Activated naive CD4-positive, alpha-beta T cell (primary cell): ENCODE measurements at places on chromosomes 6 and 20.

DNA sequence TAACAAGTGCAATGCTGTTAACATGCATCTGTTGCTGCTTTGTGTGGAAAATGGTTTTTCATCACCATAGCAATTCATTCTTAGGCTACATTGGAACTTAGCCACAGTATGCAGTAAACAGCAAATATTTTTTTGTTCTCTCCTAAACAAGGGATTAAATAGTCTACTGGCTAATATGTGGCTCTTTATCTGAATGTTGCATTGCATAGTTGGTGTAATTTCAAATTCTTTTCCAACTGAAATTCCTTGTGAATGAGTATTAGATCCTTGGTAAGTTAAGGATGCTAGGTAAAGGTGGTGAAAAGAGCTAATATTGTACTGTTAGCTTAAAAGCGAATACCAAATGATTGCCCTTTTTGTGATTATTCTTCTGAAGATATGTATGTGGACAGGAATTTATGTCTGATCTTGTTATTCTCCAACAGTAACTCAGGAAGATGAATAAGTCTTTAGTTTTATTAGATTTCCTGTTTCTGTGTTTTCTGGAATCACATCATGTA lies 958 bp downstream of the MLIP start:
- DNase-seq = no peak

GRCh38 chr6:140988780-140989179 lies 1143.9 kb upstream of the GJE1 start:
- no peak for DNase-seq

- DNase-seq = no peak
Measured at GRCh38 chr20:5657190-5657875, 92.9 kb upstream of the SHLD1 start.

DNA sequence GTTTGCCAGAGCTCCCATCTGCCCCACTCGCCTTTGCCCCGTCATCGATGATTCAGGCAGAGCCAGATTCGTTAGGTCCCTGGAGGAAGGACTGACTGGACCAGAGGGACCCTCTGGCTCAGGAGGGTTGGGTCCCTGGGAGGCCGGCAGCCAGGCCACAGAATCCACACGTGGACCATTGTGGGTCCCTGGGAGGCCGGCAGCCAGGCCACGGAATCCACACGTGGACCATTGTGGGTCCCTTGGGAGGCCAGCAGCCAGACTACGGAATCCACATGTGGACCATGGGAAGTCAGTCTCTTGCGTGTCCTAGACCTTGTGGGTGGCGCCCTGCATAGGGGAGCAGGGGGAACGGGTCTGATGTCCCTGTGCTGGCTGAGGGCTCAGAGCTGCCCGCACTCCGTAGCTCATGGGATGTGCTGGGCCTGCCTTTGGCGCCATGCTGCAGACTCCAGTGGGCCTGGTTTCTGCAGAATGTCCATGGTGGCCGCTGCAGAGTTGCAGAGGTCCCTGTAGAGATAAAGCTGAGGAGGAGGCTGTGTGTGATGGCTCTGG lies 23.5 kb downstream of the UCKL1 start:
- no peak for DNase-seq

DNA sequence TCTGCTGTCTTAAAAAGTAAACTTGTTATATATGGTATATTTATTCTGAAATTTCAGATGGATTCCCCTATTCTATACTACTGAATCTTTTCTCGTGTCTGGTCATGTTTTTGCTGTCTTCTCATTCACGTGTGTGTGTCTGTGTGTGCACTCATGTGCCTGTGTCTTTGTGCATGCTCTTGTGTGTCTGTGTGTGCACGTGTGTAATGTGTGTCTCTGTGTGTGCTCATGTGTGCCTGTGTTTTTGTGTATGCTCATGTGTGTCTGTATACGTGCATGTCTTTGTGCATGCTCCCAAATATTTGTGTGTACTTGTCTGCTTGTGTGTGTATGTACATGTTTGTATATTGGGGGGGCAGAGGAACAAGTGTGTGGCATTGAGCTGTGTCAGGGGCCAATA lies 34.0 kb downstream of the PRR18 start:
- no peak for DNase-seq

DNA sequence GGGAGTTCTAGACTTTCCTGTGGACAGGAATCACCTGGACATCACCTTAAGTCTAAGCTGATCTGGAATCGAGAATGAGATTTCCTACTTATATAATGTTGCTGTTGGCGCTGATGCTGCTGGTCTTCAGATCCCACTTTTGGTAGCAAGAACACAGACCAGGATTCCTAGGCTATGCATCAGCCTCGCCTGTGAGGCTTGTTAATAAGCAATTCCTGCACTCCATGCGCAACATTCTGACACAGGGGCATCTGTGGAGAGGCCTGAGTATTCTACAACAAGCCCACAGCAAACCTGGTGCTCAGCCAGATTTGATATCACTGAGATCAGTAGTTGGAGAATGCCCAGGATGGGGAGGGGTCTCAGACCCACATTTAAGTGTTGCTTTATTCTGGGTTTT lies 52.0 kb upstream of the TRIM26 start:
- DNase-seq = no peak

DNA sequence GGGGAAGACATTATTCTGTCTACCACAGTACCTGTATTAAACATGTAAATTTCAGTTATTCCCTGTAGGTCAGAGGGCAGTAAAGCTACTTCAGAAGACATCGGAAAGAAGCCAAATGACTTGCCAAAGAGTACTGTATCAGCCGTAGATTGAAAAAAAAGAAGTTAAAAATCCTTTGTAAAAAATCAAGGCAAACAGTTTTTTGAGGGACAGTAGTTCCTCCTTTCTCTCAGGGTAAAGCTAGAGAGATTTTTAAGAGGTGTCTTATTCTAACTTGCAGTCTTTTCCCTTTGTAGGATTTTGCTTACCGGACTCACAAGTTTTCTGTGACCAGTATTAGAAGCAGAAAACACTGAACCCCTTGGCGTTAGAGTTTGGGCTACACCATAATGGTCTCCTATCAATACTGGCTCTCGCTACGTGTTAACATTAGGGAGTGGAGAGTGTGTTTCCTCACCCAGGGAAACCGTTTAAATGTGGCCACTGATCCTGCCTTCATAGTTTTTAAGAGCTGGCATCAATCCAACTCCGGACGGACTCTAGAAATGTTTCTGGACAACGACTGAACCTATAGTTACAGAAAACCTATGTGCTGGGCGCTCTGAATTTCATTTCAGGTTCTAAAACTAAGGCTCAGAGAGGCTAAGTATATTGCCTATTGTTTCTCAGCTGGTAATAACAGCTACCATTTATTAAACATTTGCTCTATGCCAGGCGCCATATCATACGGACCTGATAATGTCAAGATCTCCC lies 1.3 kb upstream of the ASXL1 start:
- DNase-seq = no peak

- DNase-seq = peak; percentile 10
Measured at GRCh38 chr20:51639206-51639832, 96.8 kb upstream of the NFATC2 start.

- DNase-seq = no peak
Measured at GRCh38 chr20:58626051-58626450, 25.0 kb upstream of the STX16 start.

GRCh38 chr20:58880441-58880840 lies 27.9 kb downstream of the GNAS start:
- no peak for DNase-seq

DNA sequence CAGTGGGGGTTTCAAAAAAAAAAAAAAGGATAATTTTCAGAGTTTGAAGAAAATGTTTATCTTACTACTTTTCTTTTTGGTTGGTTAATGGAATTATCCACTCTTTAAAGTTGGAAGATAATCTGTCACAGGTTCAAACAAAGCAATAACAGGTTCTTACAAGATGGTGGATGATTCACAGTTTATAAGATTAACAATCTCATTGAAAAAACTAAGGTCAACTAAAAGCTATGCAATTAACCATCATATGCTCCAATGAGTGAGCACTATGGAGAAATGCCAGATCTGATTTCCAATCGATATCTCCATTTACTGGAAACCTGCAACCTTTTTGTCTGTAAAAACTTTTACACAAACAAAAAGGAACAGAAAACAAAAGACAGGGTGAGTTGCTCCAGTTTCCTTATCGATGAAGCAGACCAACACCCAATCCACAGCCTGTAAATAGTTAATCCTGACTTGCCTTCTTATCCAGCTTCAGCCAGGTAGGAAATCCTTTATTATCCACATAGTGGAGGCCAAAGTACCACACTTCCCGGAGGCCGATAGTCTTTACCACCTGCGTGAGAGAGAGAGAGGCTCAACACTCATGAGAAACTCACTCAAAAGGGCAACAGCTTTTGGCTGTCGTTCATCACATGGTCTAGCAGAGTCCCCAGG lies 32.4 kb downstream of the EZR start:
- DNase-seq = no peak

DNA sequence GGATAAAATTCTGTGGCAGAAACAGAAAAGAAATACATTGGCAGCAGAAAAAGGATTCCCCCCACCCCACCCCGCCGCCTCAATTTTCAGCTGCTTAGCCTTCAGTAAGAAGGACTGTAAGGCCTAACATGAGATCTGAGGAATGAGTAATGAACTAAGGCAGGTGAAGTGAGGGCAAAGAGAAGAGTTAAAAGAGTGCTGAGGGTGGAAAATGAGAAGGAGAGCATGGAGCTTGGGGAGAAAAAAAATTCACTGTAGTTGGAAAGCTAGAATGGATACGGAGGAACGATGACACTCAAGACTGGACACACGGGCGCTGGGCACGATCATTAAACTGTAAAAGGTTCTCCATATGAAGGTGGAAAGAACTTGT lies 14.6 kb downstream of the POM121L2 start:
- DNase-seq = no peak

DNA sequence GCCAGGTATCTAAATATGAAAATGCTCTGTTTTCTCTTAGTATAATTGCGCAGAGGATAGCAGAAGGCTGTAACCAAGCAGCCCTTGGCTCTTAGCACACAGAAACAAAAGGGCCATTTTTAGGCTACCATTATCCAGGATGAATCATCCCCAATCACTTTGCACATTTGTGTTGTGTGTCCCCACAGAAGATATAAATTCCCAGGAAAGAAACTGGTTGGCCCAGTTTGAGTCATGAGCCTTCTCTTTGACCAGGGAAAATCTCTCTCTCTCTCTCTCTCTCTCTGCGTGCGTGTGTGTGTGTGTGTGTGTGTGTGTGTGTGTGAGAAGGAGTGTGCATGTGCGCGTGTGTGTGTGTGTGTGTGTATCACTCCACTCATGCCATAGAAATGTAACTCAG lies 178.5 kb downstream of the FRK start:
- DNase-seq = no peak

DNA sequence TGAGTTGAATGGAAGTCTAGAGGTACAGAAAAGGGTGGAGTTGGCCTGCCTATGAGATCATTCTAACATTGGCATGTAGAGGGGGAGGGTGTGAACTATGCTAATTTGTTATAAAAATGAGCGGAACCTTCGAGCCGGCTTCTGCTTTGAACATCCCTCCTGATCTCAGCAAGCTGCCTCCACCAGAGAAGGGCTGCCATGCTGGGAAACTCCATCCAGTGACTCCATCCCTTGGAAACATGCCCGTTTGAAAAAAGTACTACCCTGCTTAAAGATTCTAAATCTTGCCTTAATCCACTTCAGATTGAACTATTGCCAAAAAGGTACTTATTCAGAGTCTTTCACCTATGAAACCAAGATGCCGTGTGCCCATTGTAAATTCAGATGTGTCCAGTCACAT lies 43.6 kb upstream of the TMEM170B start:
- no peak for DNase-seq

DNA sequence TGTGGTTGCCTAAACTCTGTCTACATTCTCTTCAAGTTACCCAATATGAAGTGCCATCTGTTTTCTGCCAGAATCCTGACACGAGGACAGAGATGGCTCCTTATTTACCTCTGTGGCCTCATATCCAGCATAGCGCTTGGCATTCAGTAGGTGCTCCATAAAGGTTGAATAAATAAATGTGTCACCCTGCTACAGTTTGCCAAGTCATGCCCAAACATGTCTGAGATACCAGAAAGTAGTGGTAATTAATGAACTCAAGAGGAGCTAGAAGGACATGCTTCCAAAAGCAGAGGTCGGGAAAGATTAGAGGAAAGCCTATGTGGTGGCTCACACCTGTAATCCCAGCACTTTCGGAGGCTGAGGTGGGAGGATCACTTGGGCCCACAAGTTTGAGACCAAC lies 30.9 kb upstream of the E2F3 start:
- no peak for DNase-seq

- DNase-seq = no peak
Measured at GRCh38 chr6:52537001-52537753, 39.7 kb downstream of the TRAM2 start.

- DNase-seq = no peak
Measured at GRCh38 chr6:10355115-10355702, 59.7 kb downstream of the TFAP2A start.

GRCh38 chr20:57259121-57259937 lies 7.1 kb downstream of the BMP7 start:
- DNase-seq = no peak

GRCh38 chr6:159969204-159969912 lies 476 bp downstream of the IGF2R start:
- DNase-seq = no peak

GRCh38 chr6:158060455-158061360 lies 79.0 kb downstream of the SYNJ2 start:
- DNase-seq = no peak

DNA sequence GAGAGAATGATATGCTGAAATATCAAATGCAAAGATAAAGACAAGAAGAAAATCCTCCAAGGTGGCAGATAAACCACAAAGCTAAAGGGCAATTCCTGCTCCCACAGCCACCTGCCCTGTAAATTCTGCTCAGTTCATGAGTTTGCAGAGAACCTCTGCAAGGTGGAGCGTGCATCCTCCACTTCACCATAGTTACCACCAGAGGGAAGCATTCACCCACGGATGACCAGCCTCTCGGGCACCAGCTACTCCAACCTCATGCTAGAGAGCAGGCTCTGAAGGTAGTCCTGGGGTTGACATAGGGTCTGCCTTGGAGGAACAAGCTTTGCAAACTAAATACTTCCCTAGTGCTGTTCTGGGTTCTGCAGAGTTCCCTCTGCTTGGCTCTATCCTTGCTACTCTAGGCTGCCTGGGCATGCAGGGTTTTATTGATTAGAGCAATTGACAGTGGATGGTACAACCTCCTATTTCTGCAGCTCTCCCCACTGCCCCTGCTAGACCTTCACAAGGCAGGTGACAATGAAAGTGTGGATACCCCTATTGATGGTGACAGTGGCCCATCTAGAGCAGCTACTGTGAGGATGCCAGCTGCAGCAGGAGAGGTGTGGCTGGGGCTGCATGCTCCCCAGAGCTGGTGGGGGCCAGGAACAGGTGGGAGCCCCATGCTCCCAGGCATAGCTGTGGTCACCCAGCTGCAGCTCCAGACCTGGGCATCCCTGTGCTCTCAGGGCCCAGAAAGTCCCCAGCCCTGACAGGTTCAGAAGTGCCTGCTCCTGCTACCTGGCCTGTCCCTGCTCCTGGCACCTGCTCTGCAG lies 51.1 kb downstream of the GGTLC1 start:
- DNase-seq = no peak

- DNase-seq = no peak
Measured at GRCh38 chr6:107116931-107117330, 1.6 kb upstream of the BEND3 start.

DNA sequence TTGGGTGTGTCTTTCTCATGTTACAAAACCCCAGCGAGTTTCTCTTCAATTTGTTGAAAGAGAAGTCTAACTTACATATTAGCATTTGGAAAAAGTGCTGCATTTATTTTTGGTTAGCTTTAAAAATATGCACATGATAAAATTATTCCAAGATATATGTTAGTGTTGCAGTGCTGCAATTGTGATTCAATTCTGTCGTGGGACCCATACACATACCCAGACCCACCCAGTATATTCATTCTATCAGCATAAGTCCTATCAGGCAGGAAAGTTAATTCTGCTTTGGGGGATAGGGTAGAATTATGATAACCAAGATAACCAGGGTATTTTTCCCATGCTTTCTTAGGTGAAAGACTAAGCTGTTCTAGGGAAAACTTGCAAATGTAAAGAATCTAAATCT lies 313.5 kb downstream of the EPHA7 start:
- no peak for DNase-seq
